Caudate nucleus (tissue), 63 donors: ENCODE measurements at places on chromosomes 7 and 10.

GRCh38 chr7:505171-505570, 14.5 kb downstream of the PDGFA start:
- DNase-seq: no peak

GRCh38 chr7:131000873-131001272, 266.9 kb upstream of the KLF14 start:
- no peak for DNase-seq

GRCh38 chr7:139566075-139566474, 42.6 kb downstream of the CLEC2L start:
- no peak for DNase-seq

- no peak for DNase-seq
Measured at GRCh38 chr7:94426980-94427875, 32.5 kb downstream of the COL1A2 start.

- peak; percentile 10 for DNase-seq
Measured at GRCh38 chr10:12264204-12264940, 68.4 kb downstream of the CDC123 start.

- DNase-seq: peak; percentile 78
Measured at GRCh38 chr10:100267239-100268104, at the start of gene CWF19L1. TSS of gene CWF19L1 (minus strand) at chr10:100267638. CDS start at chr10:100267593, 45 bp downstream.

DNA sequence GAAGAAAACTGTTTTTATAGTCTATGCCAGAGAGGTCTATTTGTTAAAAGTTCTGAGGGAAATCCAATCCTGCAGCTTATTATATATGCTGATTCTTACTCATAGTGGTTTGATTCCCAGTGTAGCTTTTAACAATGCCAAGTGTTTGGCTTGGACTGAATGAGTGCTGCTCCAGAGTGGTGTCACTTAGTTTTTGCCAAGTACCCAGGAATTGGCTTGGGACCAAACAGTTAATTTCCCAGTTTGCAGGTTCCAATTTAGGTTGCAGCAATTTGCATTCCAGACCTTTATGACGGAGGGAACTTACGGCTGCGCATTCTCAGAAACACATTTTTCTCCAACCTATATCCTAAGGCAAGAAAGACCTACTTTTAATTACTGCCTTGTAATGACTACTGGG, 32.4 kb downstream of the NSUN6 start:
- DNase-seq: no peak

GRCh38 chr10:102102421-102102820, 17.7 kb downstream of the LDB1 start:
- no peak for DNase-seq

- DNase-seq: no peak
Measured at GRCh38 chr7:108459922-108460551, 3.8 kb upstream of the NRCAM start.
